ENCODE measurements at places on chromosomes 5 and 9.

GRCh38 chr9:105842023-105842644 is 147.8 kb downstream of the TMEM38B start:
- DNase-seq: no peak

- DNase-seq: no peak
Measured at GRCh38 chr5:52810426-52810825, 22.7 kb downstream of the ITGA1 start.

GRCh38 chr9:129027685-129028191 is 393 bp downstream of the SH3GLB2 start:
- no peak for DNase-seq

DNA sequence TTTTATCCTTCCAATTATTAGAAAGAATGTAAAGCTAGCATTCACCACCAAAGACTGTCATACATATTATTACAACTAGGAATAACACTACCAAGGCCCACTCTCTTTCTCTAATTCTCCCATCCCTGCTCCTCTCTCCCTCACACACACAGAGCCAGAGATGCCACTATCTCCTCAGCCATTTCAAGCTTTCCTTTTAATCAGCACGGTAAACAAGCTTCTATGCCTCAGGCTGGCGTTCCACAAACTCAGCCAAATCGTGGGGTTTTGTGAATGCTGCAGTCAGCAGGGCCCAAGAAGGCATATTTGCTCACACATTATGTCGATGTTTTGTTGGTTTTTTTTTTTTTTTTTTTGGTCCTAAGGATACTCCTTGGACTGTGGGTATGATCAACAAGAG is 979.9 kb upstream of the DMAC1 start:
- no peak for DNase-seq
